ENCODE measurements at places on chromosomes 4 and X.

GRCh38 chrX:9282325-9282724 lies 182.5 kb upstream of the TBL1X start:
- DNase-seq: no peak

DNA sequence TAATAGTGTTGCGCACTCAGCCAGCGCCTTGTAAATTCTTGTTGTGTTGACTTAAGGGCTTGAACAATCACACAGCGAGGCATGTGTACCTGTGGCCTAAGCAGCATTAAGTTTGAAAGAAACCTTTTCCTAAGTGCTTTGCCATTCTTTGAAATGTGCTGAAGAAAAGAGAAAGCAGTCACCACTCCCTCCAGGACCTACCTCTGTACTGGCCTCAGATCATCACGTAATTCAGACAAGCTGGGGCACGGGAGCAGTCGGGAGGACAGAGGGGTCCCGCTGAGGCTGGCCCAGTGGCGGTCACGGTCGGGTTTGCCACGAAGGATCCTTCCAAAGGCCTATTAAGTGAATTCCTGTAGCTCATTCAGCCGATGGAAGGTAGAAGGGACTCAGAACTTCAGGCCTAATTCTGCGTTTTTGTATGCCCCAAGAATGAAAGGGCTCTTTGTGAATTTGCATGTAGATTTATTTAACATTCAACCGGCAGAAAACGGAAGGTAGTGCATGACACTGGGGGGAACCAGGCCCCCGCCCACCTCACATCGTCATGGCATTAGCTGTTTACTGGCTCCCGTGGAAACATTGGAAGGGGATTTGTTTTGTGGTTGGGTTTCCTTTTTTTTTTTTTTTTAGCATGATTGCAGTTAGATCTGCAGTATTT lies 106.3 kb downstream of the TRAPPC11 start:
- no peak for DNase-seq

DNA sequence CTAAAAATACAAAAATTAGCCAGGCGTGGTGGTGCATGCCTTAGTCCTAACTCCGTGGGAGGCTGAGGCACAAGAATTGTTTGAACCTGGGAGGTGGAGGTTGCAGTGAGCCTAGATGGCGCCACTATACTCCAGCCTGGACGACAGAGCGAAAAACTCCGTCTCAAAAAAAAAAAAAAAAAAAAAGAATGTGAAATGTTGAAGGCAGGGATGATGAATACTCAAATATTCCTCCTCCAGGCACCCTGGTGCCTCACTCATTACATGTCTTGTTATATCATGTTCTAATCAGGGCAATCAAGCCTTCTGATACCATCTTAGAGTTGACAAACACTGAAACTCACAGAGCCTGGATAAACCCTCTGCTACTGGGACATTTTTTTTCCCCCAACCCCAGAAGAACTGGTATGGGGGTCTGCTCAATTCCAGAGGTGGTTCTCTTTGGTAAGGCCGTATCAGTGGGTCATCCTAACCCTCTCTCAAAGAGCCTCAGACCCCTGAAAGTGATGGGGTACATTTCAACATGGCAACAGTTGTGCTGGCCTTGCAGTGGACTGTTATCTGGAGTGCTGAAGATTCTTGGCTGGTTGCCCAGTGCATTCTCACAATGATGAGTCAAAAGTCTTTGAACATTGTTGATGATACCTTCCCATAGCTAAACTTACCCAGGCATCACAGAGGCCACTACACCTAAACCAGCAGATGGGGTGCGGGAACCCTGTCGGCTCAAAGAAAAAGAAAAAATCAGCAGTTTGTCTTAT lies 2.4 kb upstream of the SH3KBP1 start:
- no peak for DNase-seq

DNA sequence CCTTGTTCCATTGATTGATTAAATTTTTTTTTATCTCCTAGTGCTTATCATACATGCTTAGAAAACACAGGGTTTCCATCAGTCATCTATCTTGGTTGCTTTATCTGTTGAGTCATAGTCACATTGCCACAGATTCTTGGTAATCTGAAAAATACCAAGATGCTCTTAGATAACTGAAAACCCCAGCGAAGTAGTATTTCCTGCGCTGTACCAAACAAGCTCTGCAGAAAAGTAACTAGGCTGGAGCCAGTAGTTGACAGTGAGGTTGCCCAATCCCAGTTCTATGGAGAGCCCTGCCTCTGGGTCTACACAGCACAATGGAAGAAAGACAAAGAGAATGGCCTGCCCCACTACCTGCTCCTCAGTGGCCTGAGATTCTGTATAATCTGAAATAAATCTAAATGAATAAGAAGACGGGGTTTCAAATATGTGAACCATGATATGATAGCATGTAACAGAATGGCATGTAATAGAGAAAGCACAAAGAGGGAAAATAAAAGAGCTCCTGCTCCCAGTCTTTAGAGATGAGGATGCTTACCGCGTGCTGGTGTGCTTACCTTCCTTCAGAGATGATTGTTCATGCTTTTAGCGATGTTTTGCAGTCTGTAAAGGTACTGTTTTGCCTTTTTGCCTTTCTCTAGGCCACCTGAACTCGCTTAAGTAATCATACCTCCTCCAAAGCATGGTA lies 55.3 kb upstream of the RAPGEF2 start:
- no peak for DNase-seq
